ENCODE measurements at places on chromosomes 11 and 22. TPM values are rescaled to one million over a fixed set of nuclear protein-coding genes. Genes with fewer than 3 reads are reported as not detected.

The HBD gene
- not detected for total RNA-seq

The CDCA5 gene
- total RNA-seq: 0.60 TPM

The CECR2 gene
- total RNA-seq: 0.14 TPM

The ELFN2 gene
- total RNA-seq: 0.55 TPM

The HEPN1 gene
- not detected for total RNA-seq

The NXPE4 gene
- not detected for total RNA-seq

The SOX6 gene
- total RNA-seq: not detected

The ISX gene
- total RNA-seq: not detected

The PARVA gene
- 0.44 TPM for total RNA-seq

The RFPL3 gene
- total RNA-seq: not detected

The GUCY1A2 gene
- not detected for total RNA-seq

The IGLL1 gene
- total RNA-seq: not detected

The OR5AR1 gene
- total RNA-seq: not detected

The MS4A4E gene
- total RNA-seq: not detected

The MACROD1 gene
- total RNA-seq: 10.8 TPM

The VSTM5 gene
- not detected for total RNA-seq

The MGAT3 gene
- total RNA-seq: 0.36 TPM

The HTR3A gene
- total RNA-seq: not detected

The BTBD18 gene
- 0.30 TPM for total RNA-seq

The EFCAB6 gene
- total RNA-seq: 0.58 TPM

The APOL4 gene
- not detected for total RNA-seq

The MS4A12 gene
- total RNA-seq: not detected

All from naive thymus-derived CD8-positive, alpha-beta T cell (primary cell).